ENCODE measurements at places on chromosomes 7 and 10.

DNA sequence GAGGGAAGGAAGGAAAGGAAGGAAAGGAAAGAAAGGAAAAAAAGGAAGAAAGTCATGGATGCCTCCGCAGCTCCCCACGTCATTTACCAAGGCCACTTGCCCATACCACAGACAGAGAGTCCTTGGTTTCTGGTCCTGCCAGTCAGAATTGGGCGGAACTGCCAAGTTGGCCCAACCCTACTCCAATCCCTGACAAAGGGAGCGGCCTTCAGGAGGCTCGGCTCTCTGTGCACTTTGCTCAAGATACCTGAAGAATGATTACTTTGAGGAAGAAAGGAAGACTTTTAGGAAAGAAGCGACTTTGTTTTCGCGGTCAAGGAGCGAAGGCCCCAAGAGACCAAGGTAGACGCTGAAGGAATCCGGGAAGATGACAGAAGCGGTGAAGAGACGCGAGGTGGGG is 49.1 kb upstream of the FXYD4 start:
- DNase-seq, result peak; percentile 32

DNA sequence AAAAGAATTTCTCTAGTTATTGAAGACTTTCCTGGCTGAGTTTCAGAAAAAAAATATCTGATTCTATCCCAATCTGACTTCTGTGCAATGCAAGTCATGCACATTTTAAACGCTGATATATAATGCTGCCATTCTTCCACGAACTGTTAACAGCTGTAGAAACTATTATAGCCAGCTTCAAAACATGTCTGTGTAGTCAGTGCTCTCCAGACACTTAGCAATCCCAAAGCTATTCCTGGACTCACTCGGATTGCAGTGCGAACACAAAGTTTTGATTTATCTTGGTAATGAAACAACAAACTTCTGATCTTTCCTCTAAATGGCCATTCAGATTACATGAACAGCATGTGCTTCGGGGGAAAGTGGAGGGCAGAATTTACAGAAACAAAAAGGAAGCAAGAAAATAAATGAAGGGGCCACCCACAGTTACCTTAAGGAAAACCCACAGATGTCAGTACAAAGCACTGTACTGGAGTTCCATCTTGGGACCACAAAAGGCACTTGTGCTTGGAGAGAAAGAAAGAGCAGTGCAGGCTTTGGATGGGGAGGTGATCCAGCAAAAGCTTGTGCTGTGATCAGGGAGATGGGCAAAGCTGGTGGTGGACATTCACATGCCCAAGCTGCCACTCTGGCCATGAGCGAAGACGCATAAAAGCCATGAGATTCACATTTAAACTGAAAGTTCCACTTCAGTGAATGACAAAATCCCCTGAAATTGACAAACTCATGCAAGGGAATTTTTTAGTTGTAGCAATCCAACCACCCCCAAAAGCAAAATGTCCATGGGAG is 32.1 kb upstream of the ADO start:
- DNase-seq, result no peak

DNA sequence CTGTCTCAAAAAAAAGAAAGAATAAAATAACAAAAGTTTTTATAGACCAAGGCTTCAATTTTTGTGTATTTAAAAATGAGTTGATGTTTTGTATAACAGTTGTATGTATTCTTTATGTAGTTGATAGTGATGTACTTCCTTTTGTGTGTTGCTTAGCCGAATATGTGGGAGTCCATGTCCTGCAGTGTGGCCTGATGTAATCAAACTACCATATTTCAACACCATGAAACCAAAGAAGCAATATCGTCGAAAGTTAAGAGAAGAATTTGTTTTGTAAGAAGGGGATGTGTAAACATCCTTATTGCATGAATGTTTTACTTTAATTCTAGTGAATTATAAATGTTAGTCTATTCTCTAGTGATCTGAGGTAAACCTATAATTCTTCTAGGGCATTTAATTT is 56.6 kb downstream of the MPLKIP start:
- DNase-seq, result no peak

- DNase-seq, result no peak
Observed at GRCh38 chr7:101940830-101941229, 123.4 kb downstream of the CUX1 start.

DNA sequence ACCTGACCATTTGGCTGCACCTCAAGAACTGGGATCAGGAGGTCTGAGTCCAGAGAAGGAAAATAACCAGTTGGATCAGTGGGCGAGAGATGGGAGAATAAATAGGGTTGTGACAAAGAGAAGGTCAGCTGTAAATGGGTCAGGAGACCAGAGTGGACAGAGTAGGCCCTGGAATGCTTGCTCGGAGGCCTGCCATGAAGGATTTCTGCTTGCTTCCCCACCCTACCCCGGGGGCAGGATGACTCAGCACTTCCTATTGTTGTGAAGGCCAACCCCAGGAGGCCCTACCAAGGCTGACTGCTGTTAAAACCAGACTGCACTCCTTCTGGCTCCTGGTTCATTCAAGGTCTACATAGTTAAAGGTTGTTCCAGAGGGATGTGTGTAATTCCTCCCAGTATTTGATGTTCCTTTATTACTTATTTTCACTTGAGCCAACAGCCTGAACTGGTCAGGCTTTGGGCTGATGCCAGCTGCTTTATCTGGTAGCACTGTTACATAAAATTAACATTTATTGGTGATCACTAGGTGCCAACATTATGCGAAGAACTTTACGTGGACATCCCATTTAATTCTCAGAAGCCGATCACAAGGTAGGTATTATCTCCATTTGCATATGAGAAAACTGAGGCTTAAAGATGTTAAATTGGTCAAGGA is 27.3 kb upstream of the IFRD1 start:
- peak; percentile 61 for DNase-seq

DNA sequence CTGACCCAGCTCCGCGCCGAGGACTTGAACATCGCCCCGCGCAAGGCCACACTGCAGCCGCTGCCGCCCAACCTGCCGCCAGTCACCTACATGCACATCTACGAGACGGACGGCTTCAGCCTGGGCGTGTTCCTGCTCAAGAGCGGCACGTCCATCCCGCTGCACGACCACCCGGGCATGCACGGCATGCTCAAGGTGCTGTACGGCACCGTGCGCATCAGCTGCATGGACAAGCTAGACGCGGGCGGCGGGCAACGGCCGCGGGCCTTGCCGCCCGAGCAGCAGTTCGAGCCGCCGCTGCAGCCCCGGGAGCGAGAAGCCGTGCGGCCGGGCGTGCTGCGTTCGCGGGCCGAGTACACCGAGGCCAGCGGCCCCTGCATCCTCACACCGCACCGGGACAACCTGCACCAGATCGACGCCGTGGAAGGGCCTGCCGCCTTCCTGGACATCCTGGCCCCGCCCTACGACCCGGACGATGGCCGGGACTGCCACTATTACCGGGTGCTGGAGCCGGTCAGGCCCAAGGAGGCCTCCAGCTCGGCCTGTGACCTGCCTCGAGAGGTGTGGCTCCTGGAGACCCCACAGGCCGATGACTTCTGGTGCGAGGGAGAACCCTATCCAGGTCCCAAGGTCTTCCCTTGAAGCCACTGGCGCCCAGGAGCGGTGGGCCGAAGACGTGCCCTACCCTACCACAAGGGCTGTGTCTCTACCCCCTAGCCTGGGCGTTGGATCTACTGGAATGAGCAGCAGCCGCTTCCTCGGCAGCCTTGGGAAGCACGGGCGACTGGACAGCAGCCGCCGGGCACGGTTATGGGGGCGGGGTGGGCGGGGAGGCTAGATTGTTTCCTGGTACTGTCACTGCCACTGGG is 945 bp downstream of the ADO start:
- peak; percentile 46 for DNase-seq

GRCh38 chr10:6729861-6730344 is 149.8 kb upstream of the PRKCQ start:
- DNase-seq, result no peak

DNA sequence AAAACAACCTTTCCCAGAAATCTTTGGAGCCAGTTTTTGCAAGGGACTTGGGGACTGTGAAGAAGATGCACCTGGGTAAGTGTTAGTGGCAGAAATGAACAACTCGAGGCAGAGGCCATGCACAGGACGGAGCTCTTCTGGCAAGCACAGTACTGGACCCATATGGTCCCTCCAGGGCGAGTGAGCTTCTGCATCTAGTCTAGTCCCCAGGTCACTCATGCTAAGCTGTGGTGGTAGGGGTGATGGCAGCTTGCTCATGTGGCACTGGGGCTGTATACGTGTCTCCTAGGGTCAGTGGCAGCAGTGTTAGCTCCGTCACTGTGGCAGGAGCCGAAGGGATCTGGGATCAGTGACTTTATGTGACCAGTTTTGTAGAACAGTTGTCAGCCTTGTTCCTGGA is 9.3 kb upstream of the LRRC61 start:
- DNase-seq, result no peak
